CD4-positive, alpha-beta memory T cell (primary cell): ENCODE measurements at places on chromosomes 1 and 21. TPM values are rescaled to one million over a fixed set of nuclear protein-coding genes. Genes with fewer than 3 reads are reported as not detected.

TGFB2 gene
- total RNA-seq: not detected

WNT4 gene
- not detected for total RNA-seq

SPRR1B gene
- total RNA-seq: not detected

FAF1 gene
- 57.7 TPM for total RNA-seq

TOMM40L gene
- total RNA-seq: 8.2 TPM

ARHGEF16 gene
- total RNA-seq: 0.22 TPM

BNIPL gene
- total RNA-seq: 8.3 TPM

HUNK gene
- 0.26 TPM for total RNA-seq

C1orf116 gene
- not detected for total RNA-seq

SFN gene
- total RNA-seq: 0.76 TPM

UBXN10 gene
- total RNA-seq: 0.06 TPM

GPR25 gene
- 7.7 TPM for total RNA-seq

ZNF695 gene
- total RNA-seq: not detected

KRTAP10-6 gene
- total RNA-seq: not detected

IVL gene
- not detected for total RNA-seq

IL10 gene
- total RNA-seq: 0.32 TPM

FAM131C gene
- total RNA-seq: not detected

CSF3R gene
- total RNA-seq: 0.87 TPM

SPATA1 gene
- 1.7 TPM for total RNA-seq

LEFTY1 gene
- 0.75 TPM for total RNA-seq

CFHR3 gene
- total RNA-seq: not detected

KCNC4 gene
- 11.9 TPM for total RNA-seq

CLCA1 gene
- not detected for total RNA-seq

CELA3B gene
- total RNA-seq: not detected

SSX2IP gene
- 8.3 TPM for total RNA-seq

PLA2G5 gene
- not detected for total RNA-seq

CLEC20A gene
- not detected for total RNA-seq

SPRR4 gene
- not detected for total RNA-seq

LAPTM5 gene
- 587 TPM for total RNA-seq

KRTAP13-2 gene
- total RNA-seq: not detected

CFHR5 gene
- not detected for total RNA-seq

ACTN2 gene
- total RNA-seq: not detected

SAMD11 gene
- total RNA-seq: not detected

GBP2 gene
- 199 TPM for total RNA-seq

SLC6A17 gene
- not detected for total RNA-seq

PRKAA2 gene
- not detected for total RNA-seq

TDRD10 gene
- total RNA-seq: not detected
